Stimulated activated CD8-positive, alpha-beta memory T cell treated with anti-CD3 and anti-CD28 coated beads, Interleukin-12 subunit alpha, Interleukin-12 subunit beta, amount 100 ng/mL, for 1 hour (primary cell): ENCODE measurements at places on chromosomes 2 and 18.

GRCh38 chr2:174634130-174635014 is 36.8 kb upstream of the WIPF1 start:
- no peak for DNase-seq

DNA sequence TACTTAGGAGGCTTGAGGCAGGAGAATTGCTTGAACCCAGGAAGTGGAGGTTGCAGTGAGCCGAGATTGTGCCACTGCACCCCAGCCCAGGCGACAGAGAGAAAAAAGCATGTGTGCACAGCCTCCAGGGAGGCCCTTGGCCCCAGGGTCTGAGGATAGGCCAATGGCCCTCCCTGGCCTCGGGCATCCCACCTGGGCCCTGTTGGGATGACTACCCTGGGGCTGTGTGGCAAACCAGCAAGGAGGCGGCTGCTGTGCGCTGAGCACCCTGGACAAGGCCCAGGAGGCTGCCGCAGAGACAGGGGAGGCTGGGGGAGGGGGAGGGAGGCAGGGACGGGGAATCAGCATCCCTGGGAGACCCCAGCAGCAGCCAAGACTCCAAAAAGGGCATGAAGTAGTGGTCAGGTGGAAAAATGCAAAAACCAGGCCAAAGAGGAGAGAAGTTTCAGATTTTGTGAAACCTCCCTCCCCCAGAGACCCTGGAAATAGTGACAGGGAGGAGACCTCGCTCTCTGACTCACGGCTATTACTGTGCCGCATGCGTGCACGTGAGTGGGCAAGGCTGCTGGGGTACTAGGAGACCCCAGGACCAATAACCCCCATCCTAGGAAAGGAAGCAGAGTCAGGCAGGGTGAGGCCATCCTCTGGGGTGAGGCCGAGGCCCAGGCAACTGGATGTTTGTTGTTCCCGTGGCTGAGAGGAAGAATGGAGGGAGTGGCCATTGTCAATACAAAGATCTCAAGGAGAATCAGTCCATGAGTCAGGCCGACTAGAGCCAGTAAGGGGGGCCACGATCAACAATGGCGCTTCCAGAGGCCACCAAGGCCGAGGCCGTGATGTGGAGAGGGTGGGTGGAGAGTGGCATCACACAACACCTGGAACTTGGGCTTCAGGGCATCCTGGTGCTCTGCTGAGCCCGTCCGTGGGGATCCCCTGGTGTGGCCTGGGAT is 16.0 kb upstream of the B3GNT7 start:
- DNase-seq, result no peak

- no peak for DNase-seq
Measured at GRCh38 chr2:223759569-223760430, 77.6 kb downstream of the AP1S3 start.

DNA sequence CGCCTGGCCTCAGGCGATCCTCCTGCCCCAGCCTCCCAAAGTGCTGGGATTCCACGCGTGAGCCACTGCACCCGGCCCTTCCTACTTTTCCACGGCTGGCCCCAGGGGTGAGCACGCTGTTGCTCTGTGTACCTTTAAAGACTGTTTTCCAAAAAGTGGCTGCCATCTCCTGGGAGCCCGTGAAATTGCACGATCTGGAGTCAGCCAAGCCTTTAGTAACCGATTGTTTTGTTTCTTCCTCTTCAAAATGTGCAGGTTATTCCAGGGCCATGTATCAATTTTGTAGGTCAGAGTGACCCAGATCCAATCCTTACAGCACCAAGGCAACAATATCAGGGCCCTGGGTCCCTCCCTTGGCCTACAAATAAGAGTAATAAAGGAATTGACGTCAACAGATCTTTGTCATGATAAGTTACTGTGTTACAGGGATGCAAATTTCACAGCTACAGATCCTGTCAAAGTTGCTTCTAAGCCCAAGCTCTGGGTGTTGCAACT is 135.6 kb upstream of the ZNF236 start:
- no peak for DNase-seq

DNA sequence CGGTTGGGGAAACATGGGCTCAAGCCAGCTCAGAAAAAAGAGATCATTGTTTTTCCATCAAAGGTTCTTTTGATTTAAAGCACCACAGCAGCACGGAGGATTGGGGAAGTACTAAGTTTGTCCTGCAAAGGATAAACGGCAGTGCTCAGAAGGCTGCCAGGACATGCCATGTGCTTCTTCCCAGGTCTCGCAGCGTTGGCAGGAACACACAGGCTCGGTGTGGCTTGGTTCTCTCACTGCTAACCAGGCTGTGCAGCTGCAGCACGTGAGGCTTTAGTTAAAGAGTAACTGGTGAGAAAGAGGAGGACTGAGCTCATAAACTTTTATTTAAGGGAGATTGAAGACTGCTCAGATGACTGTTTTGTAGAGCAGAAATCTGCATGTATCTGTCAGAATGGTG is 264.3 kb downstream of the TSN start:
- no peak for DNase-seq

GRCh38 chr18:49618742-49619681 is 57.2 kb downstream of the LIPG start:
- no peak for DNase-seq

- DNase-seq, result no peak
Measured at GRCh38 chr2:218806346-218806978, 24.5 kb downstream of the CYP27A1 start.

DNA sequence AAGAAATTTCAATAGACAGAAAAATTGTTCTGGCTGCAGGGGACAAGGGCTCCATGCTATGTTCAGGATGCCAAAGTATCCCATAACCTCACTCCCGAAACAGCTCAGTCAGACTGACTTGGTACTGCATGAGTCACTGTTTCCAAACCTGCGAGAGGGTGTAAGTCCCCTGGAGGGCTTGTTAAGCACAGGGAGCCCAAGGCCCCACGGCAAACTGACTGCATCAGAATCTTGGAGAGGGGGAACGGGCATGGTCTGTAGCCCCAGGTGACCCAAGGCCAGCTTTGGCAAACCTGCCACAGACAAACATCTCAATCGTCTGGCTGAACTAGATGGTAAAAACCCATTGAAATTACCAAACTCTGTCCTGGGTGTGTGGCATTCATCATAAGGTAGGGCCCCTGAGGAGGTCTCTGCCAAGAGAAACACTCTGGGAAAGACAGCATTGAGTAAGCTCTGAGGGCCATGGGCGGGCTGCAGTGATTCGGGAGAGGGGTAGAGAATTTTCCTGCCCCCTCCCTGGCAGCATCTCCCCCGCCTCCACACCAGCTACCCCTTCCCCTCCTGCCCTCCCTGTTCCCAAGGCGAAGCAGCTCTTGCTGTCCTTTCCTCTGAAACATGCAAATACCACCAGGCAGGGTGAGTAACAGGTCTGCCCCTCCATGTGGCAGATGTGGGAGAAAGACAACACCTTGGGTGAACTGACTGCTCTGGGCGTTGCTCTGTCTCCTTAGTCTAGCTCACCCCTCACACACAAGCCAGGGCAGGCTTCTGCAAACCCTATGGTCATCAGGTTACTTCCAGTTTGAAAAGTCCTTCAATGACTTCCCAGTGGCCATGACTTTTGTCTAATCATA is 274.7 kb upstream of the SIX2 start:
- DNase-seq, result no peak

- DNase-seq, result no peak
Measured at GRCh38 chr2:239830121-239831000, 194.8 kb downstream of the NDUFA10 start.

DNA sequence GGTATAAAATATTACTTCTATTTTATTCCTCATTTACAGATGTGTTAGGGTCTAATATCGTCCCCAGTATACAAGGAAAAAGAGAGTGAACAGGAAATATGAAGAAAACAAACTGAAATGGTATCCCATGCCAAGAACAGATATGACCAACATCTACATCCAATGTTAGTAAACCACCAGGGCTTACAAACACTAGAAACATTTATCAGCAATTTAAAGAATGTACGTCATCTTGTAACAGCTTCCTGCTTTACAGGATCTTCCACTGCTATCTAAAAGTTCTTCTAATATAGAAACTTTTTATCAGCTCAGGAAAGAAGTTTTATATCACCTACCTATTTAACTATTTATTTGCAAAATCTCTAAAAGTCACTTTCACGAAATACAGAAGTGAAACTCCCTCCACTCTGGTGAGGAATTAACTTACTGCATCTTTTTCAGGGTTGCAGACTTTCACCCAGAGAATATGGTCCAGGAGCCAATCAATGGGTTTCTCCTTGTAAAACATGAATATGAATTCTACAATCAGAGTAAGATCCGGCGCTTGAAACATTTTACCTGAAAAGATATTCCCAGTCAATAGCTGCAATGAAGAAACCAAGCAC is 35.2 kb downstream of the UNC50 start:
- no peak for DNase-seq

DNA sequence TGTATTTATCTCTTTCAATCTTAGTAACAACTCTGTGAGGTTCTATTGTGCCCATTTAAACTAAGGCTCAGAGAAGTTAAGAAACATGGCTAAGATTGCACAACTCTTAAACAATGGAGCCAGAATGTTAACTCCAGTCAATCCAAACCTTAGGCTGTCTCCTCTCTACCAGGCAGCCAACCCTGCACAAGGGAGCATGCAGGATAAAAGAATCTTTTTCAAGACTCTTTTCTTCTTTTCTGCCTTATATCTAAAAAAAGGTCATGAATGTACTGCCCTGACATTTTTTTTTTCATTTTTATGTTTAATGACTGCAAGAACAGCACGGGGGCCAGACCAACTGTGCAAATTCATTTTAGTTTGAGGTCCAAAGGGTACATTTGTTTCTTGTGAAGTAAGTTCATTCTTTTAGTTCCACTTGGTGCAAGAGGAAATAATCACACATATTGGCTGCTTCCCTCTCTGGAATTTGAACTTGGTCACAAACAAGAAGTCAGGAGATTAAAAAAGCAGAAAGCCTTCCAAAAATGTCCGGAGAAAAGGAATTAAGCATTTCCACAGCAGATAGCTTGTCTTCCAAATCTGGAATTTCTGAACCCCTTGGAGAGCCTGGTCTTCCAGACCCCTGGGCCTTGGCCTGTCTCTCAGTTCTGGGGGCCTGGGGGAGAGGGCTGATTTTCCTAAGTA is 96.0 kb upstream of the RIOK3 start:
- no peak for DNase-seq

GRCh38 chr2:220628252-220628651 is 943.9 kb downstream of the EPHA4 start:
- DNase-seq, result no peak

GRCh38 chr2:128692895-128693742 is 374.5 kb upstream of the HS6ST1 start:
- no peak for DNase-seq

GRCh38 chr2:48258481-48259149 is 271.3 kb upstream of the STON1 start:
- DNase-seq, result no peak

- no peak for DNase-seq
Measured at GRCh38 chr2:28904802-28905457, 10.5 kb downstream of the WDR43 start.

GRCh38 chr2:47023332-47023731 is 107.7 kb upstream of the MCFD2 start:
- DNase-seq, result no peak

- DNase-seq, result no peak
Measured at GRCh38 chr18:7567474-7568425, 634 bp downstream of the PTPRM start.

DNA sequence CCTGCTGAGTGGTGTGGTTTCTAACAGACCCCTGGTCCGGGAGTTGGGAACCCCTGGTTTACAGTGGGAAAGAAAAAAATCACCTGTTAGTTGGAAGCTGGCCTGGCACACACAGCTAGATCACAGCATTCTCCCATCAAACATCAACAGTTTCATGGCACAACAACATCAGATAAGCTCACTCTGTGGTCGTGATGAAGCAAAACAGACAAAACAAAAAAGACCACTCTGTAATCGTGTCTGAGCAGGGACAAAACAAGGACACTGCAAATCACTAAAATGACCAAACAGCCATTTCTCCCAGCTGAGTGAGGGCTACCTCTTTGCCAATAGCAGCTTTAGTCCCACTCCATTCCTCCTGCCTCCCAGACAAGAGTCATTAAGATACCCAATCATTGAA is 9.0 kb upstream of the IMPACT start:
- no peak for DNase-seq

GRCh38 chr2:98926601-98927000 is 9.4 kb downstream of the CRACDL start:
- no peak for DNase-seq

GRCh38 chr2:54455131-54455562 is 980 bp upstream of the SPTBN1 start:
- no peak for DNase-seq

GRCh38 chr2:74155830-74156229 is 8.1 kb upstream of the BOLA3 start:
- no peak for DNase-seq

GRCh38 chr2:176755537-176756135 is 457.0 kb upstream of the HNRNPA3 start:
- no peak for DNase-seq

- no peak for DNase-seq
Measured at GRCh38 chr2:109128616-109129355, at the start of gene SH3RF3. Gene SH3RF3, plus strand, starts transcription at chr2:109129205.

DNA sequence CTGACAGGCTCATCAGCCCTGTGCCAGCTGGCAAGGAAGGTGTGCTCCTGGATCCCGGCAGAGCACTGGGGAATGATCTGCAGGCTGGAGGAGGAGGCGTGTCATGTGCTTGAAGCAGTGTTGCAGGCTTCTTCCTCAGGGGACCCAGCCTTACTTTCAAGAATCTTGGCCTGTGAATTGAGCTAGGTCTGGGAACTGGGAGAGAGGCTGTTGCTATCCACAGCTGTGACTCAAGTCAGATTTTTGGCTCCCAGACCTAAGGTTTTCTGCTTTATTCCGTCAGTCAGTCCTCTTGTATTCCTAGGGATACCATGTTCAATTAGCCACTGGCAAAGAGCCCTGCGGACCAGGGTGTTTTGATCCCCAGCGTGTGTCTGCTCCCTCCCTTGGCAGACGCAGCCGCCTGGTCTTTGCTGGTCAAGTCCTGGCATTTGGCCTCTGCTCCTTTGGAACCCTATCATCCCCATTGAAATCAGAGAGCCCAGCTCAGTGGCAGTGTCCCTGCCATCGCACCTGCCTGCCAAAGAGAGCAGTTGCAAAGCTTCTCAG is 32.4 kb downstream of the ASB1 start:
- no peak for DNase-seq

- DNase-seq, result no peak
Measured at GRCh38 chr2:226652983-226653765, 146.4 kb downstream of the IRS1 start.

GRCh38 chr2:47459021-47459420 is 56.1 kb downstream of the MSH2 start:
- DNase-seq, result no peak

DNA sequence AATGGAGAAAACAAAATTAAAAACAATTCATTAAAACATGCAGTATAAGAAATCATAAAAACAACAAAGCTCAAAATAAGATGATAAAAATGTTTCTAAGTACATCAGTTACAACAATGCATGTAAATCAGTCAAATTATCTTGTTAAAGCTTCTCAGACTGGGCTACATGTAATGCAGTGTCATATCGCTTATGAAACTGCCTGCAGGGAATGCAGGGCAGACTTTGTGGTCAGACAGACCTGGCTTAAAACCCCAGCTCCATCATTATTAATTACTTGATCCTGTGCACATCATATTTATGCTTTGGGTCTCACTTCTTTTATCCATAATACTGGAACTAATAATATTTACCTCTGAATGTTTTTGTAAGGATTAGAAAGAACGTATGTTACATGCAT is 74.6 kb downstream of the PID1 start:
- no peak for DNase-seq
